ELR (cell line): ENCODE measurements at places on chromosomes 11 and 22.

- no peak for DNase-seq
Observed at GRCh38 chr22:45775569-45776312, 104.1 kb downstream of the ATXN10 start.

GRCh38 chr22:36885474-36885873 is 24.7 kb downstream of the NCF4 start:
- DNase-seq = no peak

DNA sequence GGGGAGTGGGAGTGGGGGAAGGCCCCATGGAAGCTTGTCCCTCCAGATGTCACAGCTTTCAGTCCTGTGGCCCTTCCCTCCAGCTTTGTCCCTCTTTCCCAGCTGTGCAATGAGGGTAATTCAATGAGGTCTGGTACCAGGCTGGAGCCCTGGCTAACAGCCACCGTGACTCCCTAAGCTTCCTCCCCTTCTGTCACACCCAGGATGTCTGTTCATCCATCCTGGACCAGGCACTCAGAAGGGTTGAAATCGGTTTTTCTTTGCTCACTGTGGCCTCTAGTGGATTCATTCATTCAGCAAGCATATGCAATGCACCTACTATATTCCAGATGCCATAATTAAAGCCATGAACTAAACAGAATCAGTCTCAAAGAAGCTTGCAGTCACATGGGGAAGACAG is 38.7 kb downstream of the SYT13 start:
- no peak for DNase-seq

GRCh38 chr22:42162728-42163489 is 32.3 kb upstream of the CYP2D6 start:
- DNase-seq = no peak

- no peak for DNase-seq
Observed at GRCh38 chr22:17928391-17928790, 96.0 kb downstream of the MICAL3 start.

GRCh38 chr11:1194231-1194976 is 28.5 kb upstream of the MUC5B start:
- no peak for DNase-seq

- no peak for DNase-seq
Observed at GRCh38 chr11:76592025-76592914, 78.3 kb downstream of the LRRC32 start.

GRCh38 chr22:40753114-40753513 is 66.0 kb downstream of the SLC25A17 start:
- no peak for DNase-seq

DNA sequence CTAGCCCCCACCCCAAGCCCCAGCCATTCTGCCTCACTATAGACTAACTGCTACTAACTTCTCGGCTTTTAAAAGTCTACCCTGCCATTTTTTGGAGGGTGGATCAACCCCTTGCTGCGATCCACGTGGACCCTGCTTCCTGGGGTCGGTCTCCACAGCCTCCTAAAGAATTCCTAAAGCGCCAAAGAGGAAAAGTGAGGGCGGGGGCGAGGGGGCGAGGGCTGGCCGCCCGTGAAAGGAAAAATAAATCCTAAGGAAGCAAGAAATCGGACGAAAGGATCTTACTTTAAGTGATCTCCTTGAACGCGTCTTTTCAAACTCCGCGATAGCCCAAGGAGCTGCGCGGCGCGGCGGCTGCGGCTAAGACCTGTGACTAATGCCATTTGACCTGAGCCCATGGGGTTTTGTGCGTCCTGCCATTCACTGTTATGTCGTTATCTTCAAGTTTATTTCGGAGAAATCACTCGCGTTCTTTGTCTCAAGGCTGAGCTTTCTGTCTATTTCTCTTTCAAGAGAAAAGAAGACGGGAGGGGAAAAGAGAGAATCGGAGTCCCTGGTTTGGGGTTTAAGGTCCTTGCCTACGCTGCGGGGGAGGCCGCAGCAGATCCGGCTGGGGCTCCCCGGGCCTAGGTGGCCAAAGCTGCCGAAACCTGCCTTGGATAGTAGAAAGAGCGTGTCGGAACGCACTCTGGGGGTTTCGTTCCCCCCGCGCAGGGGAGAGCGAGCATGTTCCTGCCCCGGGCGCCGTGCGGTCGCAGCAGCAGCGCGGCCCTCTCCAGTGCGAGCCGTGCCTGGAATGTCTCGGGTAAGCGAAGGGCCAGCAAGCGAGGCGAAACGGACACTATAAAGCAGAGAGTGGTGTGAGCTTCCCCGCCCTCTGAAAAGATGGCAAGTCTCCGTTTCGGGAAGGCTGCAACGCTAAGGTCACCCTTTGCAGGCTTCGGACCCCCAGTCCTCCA is 2.8 kb upstream of the DBX1 start:
- DNase-seq = peak; percentile 53

DNA sequence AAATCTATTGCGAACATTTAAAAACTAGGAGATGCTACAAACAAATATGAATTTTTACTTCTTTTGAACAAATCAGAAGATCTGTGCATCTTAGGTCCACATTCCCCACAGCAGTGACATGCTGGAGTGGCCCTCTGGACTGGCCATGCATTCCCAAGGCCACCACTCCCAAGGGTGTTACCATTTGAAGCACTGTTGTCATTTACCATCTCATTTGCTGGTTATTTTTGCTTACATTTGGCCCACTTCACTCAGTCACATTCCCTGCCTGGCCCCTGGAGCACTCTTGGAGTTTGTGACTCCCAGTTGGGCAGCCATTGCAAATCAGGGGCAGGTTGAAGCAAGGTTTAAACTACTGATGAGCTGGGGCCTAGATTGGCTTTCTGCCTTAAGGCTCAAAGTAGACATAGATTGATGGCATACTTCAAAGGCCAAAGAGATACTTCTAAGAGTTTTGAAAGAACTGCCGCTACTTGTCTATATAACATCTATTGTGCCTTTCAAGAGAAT is 8.5 kb upstream of the ZNRF3 start:
- DNase-seq = no peak

- DNase-seq = no peak
Observed at GRCh38 chr11:93481279-93481678, 61.9 kb downstream of the SMCO4 start.

DNA sequence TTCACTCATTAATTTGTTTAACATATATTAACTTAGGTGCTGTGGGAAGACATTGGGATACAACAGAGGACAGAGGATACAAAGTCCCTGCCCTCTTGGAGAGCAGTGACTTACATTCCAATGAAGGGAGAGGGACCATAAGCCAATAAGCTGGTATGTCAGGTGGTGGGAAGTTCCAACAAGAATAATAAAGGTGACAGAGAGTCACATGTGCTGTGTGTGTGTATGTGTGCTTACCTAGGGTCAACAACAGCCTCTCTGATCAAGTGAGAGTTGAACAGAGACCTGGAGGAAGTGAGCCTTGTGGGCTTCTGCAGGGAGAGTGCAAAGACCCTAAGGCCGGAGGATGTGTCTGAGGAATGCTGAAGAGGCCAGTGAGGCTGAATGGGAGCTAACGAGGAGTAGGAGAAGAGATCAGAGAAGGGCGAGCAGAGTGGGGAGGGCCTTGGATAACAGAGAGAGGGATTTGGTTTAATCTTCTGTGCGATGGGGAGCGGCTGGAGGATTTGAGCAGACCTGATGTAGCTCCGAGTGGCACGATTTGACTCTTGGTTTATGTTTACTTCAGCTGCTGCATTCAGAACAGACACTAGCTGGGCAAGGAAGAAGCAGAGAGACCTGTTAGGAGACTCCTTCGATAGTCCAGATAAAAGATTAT is 35.3 kb downstream of the MAP6 start:
- no peak for DNase-seq
